ENCODE measurements at places on chromosomes 1 and 21.

DNA sequence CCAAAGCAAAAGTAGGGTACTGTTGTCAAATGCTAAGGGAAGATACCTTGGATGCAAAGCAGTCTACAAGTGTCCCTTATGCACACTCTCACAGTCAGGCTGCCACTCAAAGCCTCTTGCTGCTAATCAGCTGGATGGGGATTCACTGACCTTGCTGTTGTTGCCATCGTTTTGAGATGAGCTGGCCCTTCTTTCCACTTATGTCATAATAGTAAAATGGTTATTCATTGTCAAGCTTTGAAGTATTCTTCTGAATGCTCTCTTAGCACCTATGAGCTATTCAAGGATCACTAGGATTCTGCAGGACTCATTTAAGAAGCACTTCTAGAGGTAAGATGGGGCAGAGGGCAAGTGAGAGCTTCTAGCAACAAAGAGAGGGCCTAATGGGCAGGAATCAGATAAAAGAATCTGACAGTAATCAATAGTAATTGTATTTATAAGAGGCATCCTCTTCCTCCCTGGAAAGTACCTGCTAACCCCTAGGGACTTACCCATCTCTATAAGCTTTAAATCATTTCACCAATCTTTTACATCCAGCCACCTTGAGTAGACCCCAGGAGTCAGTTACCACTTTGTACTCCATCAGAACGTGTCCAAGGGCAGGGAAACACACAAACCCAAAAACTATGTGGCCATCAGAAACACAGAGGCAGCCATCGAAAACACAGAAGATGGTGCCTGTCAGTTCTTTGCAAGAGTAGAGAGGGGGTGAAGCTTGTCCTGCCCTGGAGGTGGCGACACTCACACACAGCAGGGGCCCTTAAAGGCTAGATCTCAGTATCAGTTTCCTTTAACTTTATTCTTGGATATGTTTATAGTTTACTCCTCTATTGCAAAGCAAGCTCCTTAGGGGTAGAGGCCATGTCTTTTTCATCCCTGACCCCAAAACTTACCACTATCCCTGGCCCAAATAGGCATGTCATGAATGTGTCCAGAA, 103.7 kb upstream of the NFIA start:
- DNase-seq: no peak

- no peak for DNase-seq
Observed at GRCh38 chr1:201053155-201053860, 29.8 kb upstream of the KIF21B start.

GRCh38 chr1:231318015-231318355, 19.7 kb downstream of the EXOC8 start:
- DNase-seq: no peak

GRCh38 chr21:31087639-31088473, 49.6 kb upstream of the KRTAP19-8 start:
- no peak for DNase-seq

DNA sequence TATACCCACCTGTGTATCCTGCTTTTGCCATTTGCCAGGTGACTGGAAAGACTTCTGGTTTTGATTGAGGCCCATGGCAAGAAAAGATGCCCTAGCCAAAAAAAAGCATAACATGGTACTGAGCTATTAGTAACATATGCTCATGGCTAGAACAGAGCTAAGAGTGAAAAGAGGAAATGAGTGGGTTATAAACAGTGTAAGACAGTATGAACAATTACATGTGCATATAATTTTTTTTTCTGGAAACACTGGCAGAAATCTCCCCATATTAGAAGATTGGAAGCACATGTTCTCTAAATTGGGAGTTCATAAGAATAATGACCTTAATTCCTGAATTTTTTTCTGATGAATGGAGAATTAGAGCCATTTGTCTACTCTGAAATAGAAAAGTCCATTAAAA, 41.2 kb upstream of the PDC start:
- no peak for DNase-seq

Data from stimulated activated CD8-positive, alpha-beta memory T cell treated with anti-CD3 and anti-CD28 coated beads, Interleukin-12 subunit alpha, Interleukin-12 subunit beta, amount 100 ng/mL, for 4 hours (primary cell).